ENCODE measurements at places on chromosomes 1 and 21.

DNA sequence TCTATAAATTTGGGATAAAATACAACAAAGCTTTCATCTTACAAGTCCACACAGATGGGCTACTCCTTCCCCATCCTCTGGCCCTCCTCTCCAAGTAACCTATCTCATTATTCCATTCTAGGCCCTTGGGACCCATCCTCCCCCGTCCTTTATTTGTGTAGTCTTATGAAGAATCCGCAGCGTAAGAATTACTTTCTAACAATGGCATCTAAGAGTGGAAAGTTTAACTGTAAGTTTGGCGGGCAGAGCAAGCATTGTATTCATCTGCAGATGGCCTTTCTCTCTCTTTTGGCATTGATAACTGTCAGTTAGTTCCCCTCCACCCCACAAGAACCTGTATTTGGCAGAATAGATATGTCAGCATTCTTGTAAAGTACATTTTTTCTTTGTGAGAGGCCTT is 91.9 kb upstream of the TSPAN2 start:
- no peak for DNase-seq

DNA sequence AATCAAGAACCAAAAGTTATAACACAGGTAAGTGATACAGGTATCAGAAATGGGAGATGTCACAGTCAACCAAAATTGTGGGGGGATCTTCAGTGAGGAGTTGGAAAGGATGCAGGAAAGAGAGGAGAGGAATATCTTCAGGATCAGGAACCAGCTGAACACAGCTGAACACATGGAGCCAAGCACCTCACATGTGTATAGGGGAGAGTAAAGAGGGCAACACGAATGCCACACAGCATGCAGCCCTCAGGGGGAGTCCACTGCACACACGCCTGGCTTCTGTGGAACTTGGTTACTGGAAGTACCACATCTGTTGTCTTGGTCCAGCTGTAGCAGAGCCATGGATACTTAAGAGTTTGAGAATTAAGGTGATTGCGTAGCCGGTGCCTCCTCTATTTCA is 218.8 kb downstream of the RGS7 start:
- DNase-seq, result no peak

GRCh38 chr1:6794164-6794563 is 8.9 kb downstream of the CAMTA1 start:
- DNase-seq, result no peak

GRCh38 chr21:43929217-43929971 is 64.4 kb downstream of the AGPAT3 start:
- no peak for DNase-seq

DNA sequence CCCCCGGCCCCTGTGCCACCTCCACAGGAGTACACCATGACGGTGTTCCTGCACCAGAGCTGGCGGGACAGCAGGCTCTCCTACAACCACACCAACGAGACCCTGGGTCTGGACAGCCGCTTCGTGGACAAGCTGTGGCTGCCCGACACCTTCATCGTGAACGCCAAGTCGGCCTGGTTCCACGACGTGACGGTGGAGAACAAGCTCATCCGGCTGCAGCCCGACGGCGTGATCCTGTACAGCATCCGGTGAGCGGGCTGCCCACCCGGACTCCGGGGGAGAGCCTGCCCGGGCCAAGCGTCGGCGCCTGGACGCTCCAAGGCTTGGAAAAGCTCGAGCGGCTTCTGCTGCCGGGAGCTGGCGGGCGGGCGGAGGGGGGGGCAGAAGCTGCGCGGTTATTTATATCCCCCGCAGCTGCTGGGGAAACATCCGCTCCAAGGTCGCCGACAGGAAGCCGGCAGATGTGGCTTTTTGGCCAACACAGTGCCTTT is 6.4 kb downstream of the GABRD start:
- DNase-seq, result no peak

- DNase-seq, result no peak
These were observed 27.7 kb upstream of the ELAVL4 start for GRCh38 chr1:50080904-50081586.

DNA sequence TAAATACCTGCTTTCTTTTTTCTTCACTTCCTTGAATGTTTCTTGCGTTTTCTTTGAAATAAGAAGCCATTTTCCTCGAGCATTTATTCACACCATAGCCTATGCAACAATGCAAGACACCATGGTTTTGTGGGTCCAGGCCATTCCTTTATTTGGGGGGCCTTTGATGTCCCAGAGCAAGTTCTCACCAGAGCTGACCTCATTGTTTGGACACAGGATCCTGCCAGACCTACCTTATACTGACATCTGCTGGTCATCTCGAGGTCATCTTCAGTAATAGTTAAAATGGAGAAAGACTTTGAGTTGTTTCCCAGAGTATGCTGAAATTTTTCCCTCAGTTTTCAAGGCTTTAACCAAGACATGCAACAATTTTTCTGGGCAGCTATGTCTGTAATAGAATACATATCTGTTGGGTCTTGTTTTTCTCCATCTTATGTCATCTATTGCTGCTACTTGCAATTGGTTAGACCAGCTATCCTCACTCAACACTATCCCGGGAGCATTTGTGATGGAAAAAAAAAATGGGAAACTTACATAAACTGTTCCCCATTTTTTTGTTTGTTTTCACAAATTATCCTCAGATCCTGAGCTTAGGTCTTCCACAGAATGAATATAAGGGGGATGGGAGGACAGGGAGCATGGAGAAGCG is 34.0 kb upstream of the BACE2 start:
- no peak for DNase-seq

GRCh38 chr1:177928194-177928593 is 41.7 kb downstream of the SEC16B start:
- DNase-seq, result no peak

- DNase-seq, result no peak
These were observed 50.9 kb upstream of the ARHGEF16 start for GRCh38 chr1:3403388-3404231.

- no peak for DNase-seq
These were observed 53.0 kb downstream of the TYW3 start for GRCh38 chr1:74785944-74786343.

- no peak for DNase-seq
These were observed 38.9 kb upstream of the CDC14A start for GRCh38 chr1:100313382-100313781.

DNA sequence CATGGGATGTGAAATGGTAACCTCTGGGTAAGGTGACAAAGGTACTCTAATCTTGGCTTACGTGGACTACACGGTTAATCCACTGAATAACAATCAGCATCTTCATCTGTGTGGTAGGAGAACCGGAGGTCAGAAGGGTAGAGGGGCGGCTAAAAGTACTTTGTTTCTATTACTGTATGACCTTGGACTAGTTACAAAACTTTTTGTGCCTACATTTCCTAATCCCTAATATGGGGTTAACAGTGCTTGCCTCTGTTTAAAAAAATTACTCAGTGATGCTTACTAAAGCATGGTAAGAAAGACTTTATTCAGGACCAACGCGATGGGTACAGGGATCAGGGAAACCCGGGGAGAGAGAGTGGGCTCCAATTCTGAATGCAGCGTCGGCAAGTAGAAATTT is 1.7 kb upstream of the MRPS6 start:
- no peak for DNase-seq

DNA sequence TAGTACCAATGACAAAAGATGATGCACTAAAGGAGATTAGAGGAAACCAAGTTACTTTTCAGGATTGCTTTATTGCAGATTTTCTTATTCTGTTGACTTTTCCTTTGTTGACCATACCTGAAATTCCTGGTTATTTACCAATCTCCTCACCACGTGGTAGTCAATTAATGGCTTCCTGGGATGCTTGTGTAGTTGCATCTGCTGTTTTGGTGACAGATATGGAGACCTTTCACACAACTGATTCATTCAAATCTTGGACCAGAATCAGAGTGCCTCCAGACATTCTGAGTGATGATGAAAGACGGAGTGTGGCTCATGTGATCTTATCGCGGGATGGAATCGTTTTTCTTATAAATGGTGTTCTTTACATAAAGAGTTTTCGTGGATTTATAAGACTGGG is 91.3 kb downstream of the CATSPERE start:
- DNase-seq, result no peak

DNA sequence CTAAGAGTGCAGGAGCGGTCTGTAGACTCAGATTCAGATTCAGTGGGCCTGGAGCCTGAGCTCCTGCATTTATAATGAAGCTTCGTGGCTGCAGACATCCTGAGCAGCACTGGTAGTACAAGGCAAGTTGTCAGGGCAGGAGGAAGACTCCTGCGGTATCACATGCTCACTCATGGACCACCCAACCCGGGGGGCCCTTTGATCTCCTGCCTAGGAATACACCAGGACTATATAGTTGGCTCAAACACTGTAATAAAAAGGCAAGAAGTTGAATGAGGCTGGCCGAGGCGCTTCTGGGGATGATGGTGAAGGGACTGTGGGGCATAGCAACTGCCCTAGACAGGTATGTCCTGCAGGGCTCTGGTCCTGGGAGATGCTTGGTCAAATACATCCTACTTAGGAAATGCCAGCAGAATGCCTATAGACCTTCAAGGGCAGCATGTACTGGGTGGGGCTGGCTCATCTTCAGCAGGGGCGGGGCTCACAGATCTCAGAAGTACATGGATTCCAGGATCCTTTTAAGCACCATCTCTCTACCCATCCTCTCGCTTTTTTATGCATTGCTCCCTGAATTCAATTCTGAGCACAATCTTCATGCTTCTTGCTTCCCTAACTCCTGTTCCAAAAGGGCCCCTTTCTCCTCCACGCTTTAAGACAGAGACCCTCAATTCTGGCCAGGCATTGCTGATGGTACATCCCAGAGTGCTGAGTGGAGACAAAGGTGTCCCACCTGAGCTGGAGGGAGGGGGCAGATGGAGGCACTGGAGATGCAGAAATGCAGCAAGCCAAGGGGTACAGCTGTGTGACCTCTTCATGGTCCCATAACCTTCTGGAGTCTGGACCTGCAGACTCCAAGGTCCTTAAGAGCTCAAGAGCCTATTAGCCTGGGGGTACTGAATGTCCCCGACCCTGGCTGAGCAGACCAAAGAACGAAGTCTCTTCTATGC is 2.1 kb upstream of the RAP1GAP start:
- DNase-seq, result no peak

GRCh38 chr1:236228411-236228810 is 53.3 kb downstream of the ERO1B start:
- no peak for DNase-seq

GRCh38 chr1:233440951-233441401 is 113.5 kb downstream of the MAP3K21 start:
- DNase-seq, result no peak

- no peak for DNase-seq
These were observed 54.4 kb upstream of the STUM start for GRCh38 chr1:226494092-226494609.

- DNase-seq, result no peak
These were observed 4.1 kb upstream of the REG4 start for GRCh38 chr1:119815361-119815760.

DNA sequence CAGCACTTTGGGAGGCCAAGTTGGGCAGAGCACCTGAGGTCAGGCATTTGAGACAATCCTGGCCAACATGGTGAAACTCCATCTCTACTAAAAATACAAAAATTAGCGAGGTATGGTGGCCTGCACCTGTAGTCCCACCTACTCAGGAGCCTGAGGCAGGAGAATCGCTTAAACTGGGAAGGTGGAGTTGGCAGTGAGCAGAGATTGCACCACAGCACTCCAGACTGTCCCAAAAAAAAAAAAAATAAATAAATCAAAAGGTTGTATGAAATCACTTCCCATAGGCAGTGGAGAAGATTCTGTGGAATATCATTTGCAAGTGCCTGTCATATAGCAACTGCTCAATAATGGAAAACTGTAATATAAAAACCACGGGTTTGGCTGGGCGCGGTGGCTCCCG is 65.1 kb upstream of the SERBP1 start:
- no peak for DNase-seq

- DNase-seq, result no peak
These were observed 25.5 kb downstream of the KCNAB2 start for GRCh38 chr1:6071219-6071618.

DNA sequence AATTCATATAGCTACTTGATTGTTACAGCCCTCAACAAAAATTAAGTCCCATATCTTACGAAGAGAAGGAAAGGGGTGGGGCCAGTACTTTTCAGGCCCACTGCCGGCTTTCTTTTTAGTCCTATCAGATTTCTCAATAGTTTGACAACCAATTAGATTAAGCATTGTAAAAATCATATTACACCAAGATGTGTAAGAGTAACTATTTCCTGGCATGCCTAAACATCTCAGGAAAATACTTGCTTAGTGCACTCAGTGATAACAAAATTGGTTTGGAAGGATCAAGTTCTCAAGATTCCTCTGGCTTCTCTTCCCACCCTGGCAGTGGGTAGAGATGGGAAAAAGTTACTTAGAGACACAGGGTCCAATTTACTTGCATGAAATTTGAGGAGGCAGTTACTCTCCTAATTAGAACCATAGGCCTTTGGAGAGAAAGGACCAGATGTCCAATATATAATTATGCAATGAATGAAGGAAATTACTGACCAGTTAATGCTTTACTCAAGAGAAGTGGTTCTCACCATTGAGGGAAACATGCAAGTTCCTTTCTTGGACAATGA is 30.1 kb downstream of the STPG1 start:
- DNase-seq, result no peak

DNA sequence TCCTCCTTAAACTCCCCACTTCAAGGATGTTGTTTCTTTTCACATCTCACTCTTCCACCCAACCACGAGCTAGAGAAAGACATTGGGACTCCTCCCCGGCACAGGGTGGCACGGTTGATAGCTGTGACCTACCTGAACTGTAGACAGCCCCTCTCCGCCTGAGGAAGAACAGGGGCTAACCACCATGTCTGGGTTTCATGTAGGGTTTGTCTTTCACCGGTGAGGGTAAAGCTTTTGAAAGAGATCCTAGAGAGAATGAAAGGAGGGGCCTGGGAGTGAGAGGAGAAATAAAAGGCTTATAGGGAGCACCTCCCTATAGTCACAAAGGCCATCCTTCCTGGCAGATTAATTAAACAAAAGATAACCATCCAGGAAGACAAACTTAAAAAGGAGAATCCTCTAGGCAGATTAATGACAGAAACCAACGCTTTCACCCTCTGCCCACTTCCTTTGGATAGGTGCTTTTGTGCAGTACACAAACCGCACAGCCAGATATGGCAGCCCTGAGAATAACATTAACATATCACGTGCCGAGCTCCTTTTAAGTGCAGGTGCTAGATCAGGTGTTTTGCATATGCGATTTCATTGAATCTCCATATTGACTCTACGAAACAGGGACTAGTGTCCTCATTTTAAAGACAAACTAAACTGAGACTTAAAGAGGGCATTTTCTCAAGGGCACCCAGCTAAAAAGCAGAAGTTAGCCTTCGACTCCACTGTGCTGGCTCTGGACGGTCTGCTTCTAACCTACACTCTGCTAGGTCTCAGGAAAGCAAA is 178.1 kb upstream of the RUNX1 start:
- peak; percentile 16 for DNase-seq

DNA sequence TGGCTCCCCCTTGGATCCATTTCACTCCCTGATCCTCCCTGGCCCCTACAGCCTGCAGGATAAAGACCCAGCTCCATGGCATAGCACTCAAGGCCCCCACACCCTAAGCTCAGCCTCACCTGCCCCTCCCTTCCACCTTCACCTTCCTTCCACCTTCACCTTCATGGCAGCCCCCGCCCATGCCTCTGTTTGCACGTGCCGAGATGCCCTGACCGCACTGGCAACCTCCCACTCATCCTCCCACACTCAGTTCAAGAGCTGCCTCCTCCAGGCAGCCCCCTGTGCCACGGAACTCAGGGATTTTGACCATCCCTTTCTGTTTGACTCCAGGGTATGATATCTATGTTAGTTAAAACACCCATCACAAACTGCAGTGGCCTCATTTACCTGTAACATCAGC is 109.8 kb downstream of the RAVER2 start:
- no peak for DNase-seq
